ENCODE measurements at places on chromosomes 12 and 14.
A peak's percentile ranks its signal among the peaks of the same experiment; 100 is the strongest.

- no peak for DNase-seq
Observed at GRCh38 chr12:40735551-40736230, 43.5 kb downstream of the CNTN1 start.

DNA sequence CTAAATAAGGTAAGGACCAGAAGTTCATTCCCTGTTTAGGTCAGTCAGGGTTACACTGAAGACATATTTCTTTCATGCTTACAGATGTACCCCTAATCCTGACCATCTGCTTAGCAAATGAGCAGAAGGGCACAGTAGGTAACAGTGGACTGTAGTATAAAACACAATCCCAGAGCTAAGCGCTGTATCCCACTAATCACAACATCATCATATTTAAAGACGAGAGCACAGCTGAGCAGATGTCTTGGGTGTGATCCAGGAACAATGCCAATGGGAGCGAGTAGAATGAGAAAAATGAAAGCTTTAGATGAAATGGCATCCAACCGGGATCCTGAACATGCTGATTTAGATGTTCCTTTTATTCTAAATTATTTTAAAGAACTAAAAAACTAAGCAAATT, 213.4 kb downstream of the CCER1 start:
- DNase-seq: no peak

GRCh38 chr12:102992720-102993119, 35.2 kb downstream of the ASCL1 start:
- no peak for DNase-seq

- no peak for DNase-seq
Observed at GRCh38 chr14:90276646-90277367, 20.5 kb downstream of the PSMC1 start.

DNA sequence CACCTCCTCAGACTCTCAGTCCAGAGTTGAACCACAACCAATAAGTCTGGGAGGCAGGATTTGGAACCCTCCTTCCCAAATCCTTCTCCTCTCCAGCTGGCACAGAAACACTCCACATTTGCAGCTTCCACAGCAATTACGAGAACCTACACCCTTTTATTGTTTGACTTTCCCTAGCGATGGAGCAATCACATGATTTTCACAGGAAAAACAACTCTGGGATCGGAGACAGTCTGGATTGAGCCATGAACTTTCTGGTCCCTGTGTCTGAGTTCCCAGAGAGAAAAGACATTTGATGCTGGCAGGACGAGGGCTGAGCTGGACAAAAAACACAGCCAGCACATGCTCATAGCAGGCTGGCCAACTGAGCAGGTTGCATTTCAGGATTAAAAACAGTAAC, 49.0 kb upstream of the STON2 start:
- no peak for DNase-seq

DNA sequence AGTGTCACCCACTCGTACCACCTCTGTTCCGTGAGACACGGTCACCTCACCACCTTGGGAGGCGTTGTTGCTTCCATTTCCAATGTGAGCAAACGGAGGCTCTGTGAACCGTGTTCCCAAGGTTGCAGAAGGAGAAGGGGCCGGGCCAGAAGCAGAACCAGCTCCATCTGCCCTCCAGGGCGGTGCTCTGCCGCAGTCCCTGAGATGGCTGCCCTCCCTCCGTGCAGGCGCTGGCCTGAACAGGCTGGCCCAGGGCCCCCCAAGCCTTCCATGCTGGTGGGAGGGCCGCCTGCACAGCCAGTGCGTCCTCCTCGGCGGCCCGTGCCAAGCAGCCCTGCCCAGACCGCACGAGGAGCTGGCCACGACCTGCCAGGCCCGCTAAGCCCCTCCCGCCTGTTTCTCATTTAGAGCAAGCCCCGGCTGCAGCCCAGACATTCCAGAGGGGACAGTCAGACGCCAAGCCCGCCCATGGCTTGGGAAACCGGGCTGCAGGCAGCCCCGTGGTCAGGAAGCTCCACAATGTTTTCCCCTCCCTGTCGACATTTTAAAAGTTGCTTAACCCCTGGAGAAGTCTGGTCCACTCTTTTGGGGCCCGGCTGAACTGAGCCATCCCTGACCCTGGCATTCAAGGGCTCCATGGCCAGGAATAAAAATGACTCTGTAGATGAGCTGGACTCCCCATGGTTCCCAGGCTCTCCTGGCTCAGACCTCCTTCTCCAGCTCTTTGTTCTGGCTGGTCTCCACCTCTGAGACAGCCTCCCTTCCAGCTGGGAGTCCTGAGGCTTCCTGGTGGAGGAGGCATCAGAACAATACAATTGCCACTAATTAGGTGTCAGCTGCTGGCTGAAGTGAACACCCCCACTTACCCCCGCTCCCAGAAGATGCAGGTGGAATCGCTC, 236.0 kb downstream of the BCL11B start:
- no peak for DNase-seq

- DNase-seq: no peak
Observed at GRCh38 chr12:125255935-125256633, 190.8 kb downstream of the AACS start.

DNA sequence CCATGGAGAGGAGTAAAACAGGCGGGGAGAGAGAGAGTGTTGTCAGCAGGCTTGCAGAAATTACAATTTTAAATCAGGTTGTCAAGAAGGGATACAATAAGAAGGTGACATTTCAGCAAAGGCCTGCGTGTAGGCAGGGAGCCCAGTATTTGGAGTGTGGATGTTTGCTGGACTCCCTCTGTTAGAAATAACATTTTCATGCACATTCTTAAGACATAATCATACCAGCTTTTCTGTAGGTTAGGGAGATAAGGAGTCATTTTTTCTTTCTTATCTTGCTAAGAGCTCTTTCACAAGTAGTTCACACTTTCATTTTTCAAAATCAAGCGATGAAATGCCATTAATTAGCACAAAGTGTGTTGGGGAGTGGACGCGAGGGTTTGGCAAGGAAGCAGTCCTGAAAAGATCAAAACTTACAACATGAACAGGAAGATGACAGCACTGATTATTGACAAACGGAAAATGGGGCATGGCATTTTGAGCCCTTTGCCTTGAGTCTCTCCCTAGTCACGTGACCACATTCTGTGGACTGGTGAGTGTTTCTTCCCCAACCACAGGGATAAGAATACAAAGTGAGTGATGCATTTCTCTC, 160.2 kb downstream of the DAD1 start:
- no peak for DNase-seq

DNA sequence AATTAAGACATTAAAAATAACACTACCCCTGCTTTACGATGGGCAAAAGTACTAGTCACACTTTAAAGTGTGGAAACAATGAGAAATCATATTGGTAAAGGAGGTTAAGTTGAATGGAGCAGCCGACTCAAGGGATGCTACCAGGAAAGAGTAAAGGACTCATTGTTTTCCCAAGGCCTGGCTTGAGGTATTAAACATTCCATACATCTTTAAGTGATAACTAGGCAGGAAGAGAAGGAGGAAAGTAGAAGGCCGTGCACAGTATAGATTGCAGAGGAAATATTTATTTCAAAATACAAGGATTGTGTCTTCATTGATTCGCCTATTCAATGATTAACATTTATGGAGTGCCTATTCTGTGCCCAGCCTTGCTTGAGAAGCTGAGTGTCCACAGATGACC, 20.6 kb upstream of the YARS2 start:
- no peak for DNase-seq

GRCh38 chr14:67461341-67461985, 27.1 kb downstream of the TMEM229B start:
- DNase-seq: peak; percentile 2

DNA sequence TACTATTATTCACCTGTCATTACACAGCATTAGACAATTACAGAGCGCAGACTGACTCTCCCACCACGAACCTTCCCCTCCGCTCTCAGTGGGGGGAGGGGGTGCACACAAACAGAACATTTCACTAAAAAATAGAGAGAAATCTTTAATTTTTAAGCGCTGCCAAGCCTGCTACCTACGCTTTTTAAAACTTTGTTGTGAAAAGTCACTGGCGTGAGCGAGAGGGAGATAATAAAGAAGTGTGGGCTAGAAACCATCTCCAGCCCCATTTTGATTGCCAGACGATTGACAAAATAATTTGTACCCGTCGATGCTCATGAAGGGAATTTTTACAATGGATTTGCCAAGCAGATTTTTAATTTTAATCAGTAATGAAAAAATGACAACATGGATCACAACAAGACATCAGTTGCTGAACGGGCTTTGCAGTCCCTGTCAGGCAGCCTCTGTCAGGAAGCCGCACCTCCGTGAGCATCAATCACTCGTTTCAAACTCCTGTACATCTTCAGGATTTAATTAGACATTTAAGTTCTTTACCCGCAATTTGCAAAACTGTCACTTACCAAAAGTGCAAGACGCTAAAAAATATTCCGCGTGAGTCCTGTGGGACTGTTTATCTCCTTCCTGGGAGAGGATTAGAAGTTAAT, 209.1 kb downstream of the BCL11B start:
- no peak for DNase-seq

DNA sequence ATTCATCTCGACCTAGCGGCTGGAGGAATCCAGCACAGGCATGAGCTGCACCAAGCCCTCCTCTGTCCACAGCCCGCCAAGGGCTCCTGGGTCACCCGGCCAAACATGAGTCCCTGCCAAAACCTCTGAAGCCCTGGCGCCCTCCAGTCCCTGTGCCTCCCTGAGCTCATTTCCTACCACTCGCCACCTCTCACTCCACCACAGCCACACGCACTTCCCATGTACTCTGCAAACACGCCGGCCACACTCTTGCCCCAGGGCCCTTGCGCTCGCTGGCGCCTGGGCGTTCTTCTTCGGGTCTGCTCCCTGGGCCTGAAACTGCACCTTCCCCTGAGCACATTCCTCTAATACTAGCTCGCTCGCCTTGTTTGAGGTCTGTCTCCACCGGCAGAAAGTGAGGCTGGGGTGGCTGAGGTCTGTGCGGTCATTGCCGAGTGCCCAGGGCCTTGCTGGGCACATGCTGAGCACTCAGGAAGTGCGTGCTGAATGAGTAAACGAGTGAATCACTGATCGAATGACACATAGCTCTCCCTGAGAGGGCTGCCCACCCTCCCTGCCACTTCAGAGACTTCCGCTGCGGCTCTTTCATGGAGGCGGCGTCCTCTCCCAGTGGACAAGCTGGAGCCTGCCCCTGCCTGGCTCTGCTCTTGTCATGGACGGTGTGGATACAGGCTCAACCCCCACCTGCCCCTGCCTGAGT, 33.7 kb upstream of the DLK1 start:
- DNase-seq: peak; percentile 70

- DNase-seq: peak; percentile 20
Observed at GRCh38 chr12:121005346-121005815, 10.9 kb downstream of the C12orf43 start.

- DNase-seq: peak; percentile 98
Observed at GRCh38 chr14:49972131-49972671, 79.3 kb downstream of the ARF6 start.

GRCh38 chr12:52207895-52208294, 16.1 kb upstream of the KRT80 start:
- peak; percentile 89 for DNase-seq
